ENCODE measurements at places on chromosomes 16 and 17.

DNA sequence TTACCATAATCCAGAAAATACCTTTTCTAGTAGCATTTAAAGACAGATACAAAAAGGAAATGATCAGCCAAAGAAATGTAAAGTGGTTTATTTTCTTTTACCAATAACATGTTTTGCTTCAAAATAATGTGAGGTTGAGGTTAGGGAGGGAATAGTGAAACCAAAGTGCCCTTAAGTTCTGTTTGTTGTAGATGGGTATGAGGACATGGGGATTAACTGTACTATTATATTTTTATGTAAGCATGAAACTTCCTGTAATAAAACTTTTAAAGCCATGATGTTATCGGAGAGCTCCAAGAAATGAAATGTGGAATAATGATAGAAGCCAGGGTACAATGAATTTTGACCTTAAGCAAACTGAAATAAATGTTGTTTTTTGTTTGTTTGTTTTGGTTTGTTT, 9.9 kb downstream of the C16orf46 start:
- DNase-seq = no peak

DNA sequence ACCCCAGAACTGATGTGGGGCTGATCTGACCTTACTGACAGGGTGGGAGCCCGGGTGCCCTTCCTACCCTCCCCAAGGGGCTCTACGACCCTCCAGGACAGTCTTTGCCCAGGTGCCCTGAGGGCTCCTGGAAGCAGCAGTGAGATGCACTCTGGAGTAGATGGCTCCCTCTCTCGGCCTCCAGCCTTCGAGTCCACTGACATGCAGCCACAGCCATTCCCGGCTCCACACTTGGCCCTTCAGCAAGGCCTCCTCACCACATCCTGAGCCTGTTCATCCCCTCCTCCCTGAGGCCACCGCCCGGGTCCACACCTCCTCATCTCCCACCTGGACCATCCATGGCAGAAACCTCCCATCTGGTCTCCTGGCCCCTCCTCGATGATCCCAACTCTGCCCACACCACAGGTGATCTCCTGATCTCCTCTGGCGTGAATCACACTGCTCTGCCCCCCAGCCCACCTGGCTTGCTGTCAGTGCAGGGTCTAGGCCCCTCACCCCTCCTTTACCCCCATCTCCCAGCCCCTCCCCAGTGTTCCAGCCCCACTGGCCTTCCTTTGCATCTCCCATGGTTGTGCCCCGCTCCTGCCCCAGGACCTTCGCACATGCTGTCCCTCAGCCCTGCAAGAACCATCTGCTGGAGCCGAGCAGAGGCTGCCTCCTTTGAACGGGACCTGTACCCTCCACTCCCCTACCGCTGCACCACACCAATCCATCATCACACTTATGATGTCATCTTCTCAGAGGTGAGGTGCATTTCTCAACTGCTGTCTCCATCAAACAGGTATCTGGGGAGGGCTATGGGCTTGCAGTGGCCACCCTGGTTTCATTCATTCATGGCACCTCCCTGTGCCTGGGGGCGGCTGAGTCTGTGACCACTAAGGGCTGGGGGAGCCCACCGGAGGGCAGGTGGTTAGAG, 44.7 kb downstream of the SOCS1 start:
- DNase-seq = no peak

- DNase-seq = peak; percentile 27
These were observed 10.3 kb upstream of the PVALEF start for GRCh38 chr17:81154961-81155360.

GRCh38 chr17:72730077-72730476, 362.4 kb downstream of the SLC39A11 start:
- no peak for DNase-seq

GRCh38 chr16:19583665-19584300, 28.3 kb downstream of the VPS35L start:
- peak; percentile 54 for DNase-seq

- no peak for DNase-seq
These were observed 62.1 kb upstream of the MYOCD start for GRCh38 chr17:12603566-12603965.

DNA sequence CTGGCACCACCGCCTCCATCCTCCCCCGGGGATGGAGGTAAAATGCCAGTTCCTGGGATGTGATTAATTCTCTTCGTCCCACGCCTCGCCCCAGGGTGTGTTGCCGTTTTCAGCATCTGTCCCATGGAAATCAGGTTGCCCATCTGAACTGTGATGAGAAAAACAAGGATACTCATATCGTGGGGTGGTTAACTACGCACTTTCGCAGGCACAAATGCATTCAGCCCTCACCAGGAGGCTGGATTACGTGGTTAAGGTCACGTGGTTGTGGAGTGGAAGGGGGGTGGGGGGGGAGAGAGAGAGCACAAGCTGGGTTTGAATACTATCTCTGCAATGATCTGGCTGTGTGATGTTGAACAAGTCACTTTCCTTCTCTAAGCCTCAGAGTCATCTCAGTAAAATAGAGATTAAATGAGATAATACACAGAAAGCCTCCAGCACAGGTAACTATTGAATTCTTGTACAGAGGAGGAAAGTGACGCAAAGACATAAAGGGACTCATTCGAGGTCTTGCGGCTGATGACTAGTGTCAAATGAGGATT, 74.7 kb downstream of the BMERB1 start:
- peak; percentile 60 for DNase-seq

DNA sequence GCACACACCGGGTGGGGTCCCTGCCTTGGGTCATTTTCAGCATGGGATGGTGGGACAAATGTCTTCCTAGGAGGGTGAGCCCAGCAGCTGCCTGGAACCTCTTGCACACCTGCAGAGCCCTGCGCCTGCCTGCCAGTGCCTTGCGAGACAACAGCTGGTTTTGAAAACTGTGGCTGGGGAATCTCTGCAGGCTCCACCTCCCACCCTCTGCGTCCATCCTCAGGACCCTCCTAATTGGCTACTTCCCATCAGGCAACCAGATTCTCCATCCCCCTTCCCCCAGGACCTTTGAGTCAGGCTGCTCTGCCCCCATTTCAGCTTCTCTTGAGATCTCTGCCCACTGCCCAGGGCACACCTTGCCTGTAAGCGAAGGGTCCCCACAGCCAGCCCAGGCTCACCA, 26.6 kb downstream of the PEMT start:
- DNase-seq = peak; percentile 88

- DNase-seq = no peak
These were observed 356.4 kb downstream of the FOXL1 start for GRCh38 chr16:86934581-86935375.

- no peak for DNase-seq
These were observed 198.1 kb upstream of the AXIN2 start for GRCh38 chr17:65759532-65759931.

DNA sequence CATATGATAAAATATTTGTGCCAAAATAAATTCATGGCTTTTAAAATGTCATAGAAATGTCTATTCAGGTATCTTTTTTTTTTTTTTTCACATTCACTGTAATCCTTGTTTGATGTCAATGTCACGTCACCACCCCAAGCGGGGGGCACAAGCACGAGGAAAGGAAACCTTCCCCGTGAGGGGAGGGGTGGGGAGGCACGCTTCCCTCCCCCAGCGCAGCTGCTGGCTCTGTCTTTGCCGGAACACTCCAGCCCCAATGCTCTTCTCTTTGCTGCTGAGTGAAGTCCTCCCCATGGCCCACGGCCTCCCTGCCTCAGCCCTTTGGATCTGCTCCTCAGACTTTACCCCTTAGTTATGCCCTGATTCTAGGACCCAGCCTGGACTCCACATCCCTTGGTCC, 1.5 kb downstream of the SLC35G3 start:
- no peak for DNase-seq

- DNase-seq = no peak
These were observed 6.4 kb upstream of the MILR1 start for GRCh38 chr17:64442541-64442971.

- DNase-seq = peak; percentile 61
These were observed 36.8 kb downstream of the ASPA start for GRCh38 chr17:3512505-3513171.

All from H7 (cell line).